ENCODE measurements at places on chromosomes 3 and 15.
A peak's percentile ranks its signal among the peaks of the same experiment; 100 is the strongest.

GRCh38 chr15:66578286-66578875 is 12.6 kb upstream of the LCTL start:
- DNase-seq: no peak

DNA sequence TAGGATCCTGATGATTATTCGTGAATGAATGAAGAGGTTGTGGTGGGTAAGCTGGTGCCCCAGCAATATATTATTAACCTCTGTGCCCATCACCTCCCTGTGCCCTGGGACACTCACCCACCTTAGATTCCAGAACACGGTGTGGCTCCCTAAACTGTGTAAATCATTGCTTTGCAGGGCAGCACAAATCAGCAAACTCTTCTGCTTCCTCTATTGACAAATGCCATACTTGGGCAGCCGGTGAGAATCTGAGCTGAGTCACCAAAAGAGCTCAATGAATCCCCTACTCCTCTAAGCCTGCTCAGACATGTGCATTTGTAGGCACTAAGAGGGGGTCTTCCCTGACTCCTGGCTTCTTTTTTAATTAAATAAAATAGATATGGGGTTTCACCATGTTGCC is 15.7 kb downstream of the UQCC5 start:
- DNase-seq: no peak

DNA sequence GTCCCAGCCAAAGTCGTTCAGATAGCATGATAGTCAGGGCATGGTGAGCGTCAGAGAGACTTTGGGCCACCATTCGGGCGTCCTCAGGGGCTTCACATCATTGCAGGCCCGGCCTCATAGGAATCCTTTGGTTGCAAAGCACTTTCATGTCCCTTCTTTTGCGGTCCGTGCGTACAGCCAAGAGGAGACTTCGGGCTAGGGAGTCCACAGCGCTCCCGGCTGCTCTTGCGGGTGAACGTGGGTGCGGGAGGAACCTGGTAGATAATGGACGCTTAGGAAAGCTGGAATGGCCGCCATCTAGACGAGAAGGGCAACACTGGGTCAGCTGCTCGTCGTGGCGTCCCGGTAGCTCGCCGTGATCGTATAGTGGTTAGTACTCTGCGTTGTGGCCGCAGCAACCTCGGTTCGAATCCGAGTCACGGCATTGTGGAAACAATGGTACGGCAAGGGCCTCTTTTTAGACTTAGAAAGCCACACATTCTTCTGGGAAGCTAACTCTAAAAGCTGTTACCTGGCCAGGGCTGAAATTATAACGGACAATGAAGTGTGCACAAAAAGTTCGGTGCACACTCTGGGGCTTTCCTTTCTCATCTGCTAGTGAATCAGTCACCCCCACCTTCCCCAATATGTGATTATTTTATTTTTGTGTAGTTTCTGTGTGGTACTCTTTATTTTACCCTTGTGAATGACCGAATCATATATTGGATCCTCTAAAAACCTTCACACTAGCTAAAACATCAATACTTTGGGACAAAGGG is 13.2 kb upstream of the SHF start:
- peak; percentile 86 for DNase-seq

- no peak for DNase-seq
Measured at GRCh38 chr15:67901922-67902321, 62.1 kb upstream of the RNU6-1 start.

- DNase-seq: no peak
Measured at GRCh38 chr15:36265422-36265821, 314.0 kb upstream of the CDIN1 start.

DNA sequence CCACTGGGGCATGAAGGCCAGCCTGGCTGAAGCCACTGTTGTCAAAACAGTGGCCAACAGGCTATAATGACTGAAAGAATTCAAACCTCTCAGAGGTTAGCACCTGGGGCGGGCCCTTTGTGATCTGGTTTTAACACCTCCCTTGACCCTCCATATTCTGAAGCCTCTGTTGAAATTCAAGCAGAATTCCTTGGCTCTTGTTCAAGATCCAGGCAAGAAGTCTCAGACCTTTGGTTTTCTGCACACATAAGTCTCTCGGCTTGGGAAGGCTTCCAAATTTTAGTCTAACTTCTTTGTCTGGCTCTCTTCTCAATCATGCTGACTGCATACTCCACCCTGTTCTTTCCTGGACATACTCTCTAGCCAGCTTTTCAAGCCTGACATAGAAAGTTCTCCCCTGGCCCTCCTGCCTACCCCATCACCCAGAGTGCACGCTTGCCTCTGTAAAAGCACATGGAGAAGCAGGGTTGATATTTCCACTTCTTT is 144.5 kb downstream of the PDZRN3 start:
- no peak for DNase-seq

GRCh38 chr15:66502491-66502890 is 2.2 kb downstream of the RPL4 start:
- no peak for DNase-seq

DNA sequence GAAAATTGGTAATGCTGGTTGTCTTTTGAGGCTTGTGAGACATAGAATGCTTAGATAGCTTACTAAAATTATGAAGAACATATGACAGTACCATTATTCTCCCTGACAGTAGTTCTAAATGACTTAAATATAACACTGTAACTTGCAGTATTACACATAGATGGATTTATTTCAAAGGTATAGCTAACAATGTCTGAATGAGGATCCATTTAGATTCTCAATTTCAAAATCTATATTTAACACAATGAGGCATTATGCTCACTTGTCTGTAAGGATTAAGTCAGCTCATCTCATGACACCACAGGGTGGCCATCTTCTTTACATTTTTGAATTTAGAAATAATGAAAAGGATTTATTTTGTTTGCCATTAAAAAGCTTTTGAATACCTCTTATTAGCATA is 108.4 kb downstream of the CCNL1 start:
- DNase-seq: no peak

DNA sequence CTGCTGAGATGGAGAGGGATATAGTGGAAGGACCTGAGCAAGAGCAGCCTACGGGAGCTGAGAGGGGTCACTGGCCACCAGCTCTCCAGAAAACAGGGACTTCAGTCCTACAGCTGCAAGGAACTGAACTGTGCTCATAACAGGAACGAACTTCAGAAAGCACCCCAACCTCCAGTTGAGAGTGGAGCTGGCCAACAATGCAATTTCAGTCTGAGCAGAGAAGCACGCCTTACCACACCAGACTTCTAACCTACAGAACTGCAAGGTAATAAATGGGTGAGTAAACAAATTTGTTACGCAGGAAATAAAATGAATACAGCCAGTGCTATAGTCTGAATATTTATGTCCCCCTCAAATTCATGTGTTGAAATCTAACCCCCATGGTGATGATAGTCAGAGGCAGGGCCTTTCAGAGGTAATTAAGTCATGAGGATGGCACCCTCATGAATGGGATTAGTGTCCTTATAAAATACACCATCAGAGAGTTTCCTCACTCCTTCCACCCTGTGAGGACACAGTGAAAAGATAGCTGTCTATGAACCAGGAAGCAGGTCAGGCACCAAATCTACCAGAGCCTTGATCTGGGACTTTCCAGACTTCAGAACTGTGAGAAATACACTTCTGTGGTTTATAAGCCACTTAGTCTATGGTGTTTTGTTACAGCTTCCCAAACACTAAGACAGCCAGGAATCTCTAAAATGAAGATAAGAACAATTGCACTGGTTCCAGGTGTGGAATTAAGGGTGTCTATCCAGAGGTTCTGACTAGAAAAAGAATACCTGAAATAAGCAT is 58.6 kb downstream of the SYNM start:
- DNase-seq: no peak

GRCh38 chr3:160676547-160677303 is at the start of gene ARL14:
Gene ARL14, plus strand, starts transcription at chr3:160677160. Its CDS starts 187 bp downstream, at chr3:160677347.
- no peak for DNase-seq

- peak; percentile 63 for DNase-seq
Measured at GRCh38 chr3:133211449-133211848, 173.3 kb downstream of the TMEM108 start.

Data from GDM1 (cell line).